Heart left ventricle (tissue), 16 donors: ENCODE measurements at places on chromosomes 1 and 21. TPM values are rescaled to one million over a fixed set of nuclear protein-coding genes. Genes with fewer than 3 reads are reported as not detected.

Gene HCN3
- polyA plus RNA-seq: 1.4 TPM

Gene S100B
- 6.4 TPM for polyA plus RNA-seq

Gene PIK3CD
- 2.0 TPM for polyA plus RNA-seq

Gene IFNAR1
- 35.9 TPM for polyA plus RNA-seq

Gene CTSK
- polyA plus RNA-seq: 2.4 TPM

GRCh38 chr1:219383281-219383680, 209.6 kb downstream of the LYPLAL1 start:
- no peak for DNase-seq

DNA sequence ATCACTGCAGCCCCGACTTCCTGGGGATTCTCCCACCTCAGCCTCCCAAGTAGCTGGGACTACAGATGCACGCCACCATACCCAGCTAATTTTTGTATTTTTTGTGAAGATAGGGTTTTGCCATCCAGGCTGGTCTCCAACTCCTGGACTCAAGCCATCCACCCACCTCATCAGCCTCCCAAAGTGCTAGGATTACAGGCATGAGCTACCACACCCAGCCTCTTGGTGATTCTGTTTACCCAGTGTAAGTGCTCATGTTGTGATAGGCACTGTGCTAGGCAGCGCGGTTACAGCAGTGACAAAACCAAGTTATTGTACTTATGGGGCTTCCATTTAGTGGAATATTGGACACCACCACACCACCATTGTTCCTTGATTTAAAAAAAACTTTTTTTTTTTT, 9.7 kb upstream of the STX12 start:
- no peak for DNase-seq

- DNase-seq: peak; percentile 32
These were observed 14.9 kb upstream of the CENPS start for GRCh38 chr1:10415211-10415930.

DNA sequence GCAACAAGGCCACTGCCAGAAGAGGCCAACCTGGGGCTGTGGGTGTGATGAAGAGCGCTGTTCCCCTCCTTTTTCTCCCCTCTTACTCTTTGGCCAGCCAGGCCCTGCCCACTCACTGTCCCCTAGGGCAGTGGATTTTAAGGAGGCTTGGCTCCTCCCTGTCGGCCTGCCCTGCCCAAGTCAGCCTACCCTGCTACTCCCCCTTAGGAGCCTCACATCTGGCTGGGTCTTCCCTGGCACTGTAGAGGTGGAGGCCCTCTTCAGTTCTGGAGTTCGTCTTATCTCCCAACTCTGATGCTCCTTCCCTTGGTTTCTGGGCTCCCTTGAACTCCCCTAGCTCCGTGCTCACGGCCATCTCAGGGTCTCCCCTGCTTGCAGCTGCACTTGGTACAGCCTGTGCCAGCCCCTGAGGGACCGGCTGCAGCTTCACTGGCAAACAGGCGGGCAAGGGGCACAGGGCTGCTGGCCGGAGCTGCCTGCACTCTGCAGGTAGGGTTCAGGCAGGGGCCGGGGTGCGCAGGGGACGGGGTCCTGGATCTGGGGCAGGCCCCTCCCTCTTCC, 4.0 kb downstream of the AMPD2 start:
- no peak for DNase-seq

DNA sequence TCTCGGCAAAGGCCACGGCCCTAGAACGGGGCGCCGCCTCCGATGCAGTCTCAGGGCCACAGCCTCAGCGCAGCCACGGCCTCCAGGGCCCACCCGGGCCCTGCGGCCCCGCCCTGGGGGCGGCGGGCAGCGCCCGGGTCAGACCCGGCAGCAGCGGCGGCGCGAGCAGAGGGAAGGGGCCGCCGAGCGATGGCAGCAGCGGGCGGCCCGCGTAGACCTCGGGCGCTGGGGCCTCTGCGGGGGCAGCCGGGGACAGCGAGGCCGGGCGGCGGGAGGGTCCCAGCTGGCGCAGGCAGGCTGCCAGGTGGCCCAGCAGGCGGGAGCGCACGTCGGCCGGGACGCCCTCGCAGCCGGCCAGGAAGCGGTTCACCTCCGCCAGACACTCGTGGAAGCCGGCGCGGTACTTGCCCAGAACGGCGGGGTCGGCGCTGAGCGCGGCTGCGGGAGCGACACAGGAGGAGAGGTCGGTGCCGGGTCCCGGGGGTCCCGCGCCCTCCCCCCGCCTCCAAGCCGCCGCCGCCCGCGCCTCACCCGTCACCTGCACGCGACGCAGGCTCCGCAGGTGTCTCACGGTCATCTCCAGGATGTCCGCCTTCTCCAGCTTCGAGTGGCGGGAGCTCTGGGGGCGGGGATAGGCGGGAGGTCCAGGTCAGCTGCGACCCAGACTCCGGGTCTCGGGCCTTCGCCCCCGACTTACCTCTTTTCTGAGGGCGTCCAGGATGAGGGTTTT, 737 bp downstream of the HES4 start:
- peak; percentile 41 for DNase-seq

- no peak for DNase-seq
These were observed 38.8 kb downstream of the TNR start for GRCh38 chr1:175704621-175705020.

DNA sequence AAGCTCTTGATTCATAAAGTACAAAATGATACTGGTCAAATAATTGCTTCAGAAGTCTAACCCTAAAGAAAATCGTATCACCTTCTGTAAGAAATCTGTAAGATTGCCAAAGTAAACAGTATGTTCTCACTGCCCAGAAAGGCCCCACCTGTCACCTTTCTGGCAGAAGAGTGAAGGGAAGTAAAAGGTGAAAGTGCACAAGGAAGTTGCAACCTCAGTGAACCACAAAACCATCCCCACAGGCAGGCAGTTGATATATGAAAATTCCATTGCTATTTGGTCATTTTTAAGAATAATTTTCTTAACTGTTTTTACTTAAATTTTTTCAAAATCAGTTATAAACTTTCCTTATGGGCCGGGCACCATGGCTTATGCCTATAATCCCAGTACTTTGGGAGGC, 48.5 kb upstream of the FBXO28 start:
- no peak for DNase-seq

GRCh38 chr1:8693107-8693506, 124.3 kb downstream of the RERE start:
- no peak for DNase-seq

- DNase-seq: no peak
These were observed 145.3 kb upstream of the COL6A1 start for GRCh38 chr21:45836268-45836655.

- DNase-seq: no peak
These were observed 78.3 kb downstream of the ATP1B1 start for GRCh38 chr1:169184812-169185211.

- DNase-seq: no peak
These were observed 44.6 kb upstream of the SIM2 start for GRCh38 chr21:36654324-36654723.

GRCh38 chr1:214990619-214991018, 91.9 kb upstream of the KCNK2 start:
- DNase-seq: no peak

DNA sequence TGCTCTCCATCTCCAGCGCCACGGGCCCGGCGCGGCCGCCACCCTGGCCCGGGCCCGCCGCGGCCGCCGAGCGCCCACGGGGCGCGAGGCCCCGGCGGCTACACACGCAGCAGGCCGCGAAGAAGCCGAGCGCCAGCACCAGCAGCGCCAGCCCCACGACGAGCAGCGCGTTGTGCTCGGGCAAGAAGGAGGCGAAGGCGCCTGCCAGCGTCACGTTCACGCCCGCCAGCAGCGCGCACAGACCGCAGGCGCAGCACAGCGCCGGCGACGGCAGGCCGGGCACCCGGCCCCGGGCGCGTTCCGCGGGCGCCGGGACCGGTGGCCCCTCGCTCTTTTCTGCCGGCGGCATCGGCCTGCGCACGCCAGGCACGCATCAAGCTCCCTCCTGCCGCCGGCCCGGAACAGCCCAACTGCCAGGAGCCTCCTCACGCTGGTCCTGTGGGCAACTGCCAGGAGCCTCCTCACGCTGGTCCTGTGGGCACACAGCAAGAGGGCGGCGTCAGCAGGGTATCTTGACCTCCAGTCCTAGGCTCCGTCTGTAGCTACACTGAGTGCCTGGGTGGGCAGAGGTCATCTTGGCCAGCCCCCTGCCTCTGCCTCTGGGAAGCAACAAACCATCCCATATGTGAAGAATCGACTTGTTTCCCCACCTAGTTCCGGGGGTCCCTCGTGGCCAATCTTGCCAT, 18.1 kb downstream of the KNCN start:
- DNase-seq: no peak

DNA sequence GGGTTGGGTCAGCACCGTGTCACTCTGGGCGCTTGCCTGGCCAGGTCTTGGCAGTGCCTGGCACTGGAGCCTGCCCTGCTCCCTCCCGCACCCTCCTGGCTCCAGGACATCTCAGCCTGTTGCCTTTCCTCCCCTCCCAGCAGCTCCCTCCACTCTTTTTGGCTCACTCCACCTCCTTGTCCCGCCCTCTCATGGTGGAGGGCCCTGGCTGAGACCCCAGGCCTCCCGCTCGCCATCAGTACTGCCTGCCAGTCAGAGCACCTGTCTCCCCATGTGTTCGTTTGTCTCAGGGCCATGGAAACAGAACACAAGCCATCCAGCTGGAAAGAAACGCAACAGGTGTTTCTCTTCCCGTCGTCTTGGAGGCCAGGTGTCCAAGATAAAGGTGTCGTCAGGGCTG, 61.0 kb downstream of the B3GALT5 start:
- no peak for DNase-seq

DNA sequence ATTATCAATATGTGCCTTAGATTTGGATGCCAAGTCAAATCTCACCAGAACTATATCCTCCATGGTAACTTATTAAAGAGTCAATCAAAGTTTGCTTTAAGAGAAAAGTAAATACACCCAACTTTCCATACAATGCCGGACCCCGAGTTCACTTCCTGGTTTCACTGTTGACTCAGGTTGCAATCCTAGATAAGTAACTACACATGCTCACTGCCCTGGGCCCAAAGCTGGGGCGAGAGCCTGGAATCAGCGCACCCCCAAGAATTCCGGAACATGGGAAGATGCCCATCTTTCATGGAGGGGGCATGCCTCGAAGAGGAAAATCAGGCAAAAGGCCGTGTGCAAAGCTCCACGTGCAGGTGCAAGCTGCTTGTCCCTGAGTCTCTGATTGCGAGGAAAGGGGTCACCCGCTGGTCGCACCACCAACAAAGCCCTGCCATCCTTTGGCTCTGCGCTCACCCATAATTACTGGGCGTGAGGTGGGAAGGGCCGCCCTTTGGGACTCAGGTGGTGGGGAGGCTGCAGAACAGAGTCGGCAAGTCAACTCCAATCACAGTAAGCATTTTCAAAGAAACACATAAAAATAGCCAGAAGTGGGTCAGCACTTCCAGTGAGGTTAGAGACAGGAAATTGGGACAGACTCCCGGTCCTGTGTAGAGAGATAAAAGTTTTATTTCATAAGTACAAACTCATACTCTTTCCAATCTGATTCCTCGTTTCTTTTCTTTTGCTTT, 167.7 kb downstream of the TOMM20 start:
- no peak for DNase-seq

GRCh38 chr1:219576931-219577730, 35.8 kb downstream of the ZC3H11B start:
- DNase-seq: no peak

GRCh38 chr1:45924736-45925135, 121.3 kb downstream of the MAST2 start:
- DNase-seq: no peak

- no peak for DNase-seq
These were observed 32.7 kb downstream of the MRPS6 start for GRCh38 chr21:34105947-34106541.

DNA sequence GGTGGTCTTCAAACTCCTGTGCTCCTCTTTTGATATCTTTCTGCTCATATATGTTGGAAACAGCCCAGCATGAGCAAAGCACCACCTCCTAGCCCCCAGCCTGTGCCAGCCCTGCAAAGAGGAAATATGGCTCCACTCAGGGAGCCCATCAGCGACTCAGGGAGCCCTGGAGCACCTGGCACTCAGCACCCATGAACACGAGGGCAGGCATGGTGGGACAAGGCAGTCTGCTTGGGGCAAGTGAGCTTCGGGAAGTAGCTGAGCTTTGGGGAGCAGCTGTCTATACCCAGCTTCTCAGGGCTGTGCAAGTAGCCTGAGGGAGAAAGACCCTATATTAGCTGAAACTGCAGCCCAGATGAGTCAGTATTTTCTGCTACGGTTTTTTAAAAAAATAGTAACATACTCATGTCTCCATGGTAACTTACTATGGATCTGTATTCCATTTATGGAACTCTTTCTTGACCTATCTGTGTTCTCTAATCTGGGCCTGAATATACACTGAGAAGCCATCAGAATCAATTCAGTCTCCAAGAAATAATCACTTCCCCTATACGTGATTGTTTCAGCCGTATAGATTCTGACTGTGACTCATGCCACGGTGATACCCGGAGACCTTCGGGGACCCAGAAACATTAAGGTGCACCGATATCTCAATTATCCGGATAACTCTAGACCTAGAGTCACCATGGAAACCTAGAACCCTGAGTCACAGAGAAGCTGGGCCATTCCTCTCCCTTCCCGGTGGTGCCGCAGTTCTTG, 1.5 kb upstream of the ETS2 start:
- no peak for DNase-seq

DNA sequence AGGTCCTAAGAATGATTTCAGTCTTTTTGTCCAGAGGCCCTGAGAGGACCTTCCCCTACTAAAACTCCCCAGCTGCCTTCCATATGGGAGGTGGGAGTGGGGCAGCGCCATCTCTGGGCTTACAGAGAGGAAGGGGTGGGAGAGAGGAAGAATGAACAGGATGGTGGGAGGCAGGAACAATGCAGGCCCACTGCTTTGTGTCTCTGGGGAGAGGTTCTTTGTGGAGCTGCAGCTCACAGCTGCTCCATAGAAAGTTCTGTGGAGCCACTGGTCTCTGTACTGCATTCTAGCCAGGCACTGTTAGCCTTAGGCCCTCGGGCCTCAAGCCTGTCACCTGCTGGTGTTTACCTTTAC, 43.6 kb upstream of the A3GALT2 start:
- DNase-seq: no peak

GRCh38 chr1:44811234-44811633, 2.9 kb downstream of the BTBD19 start:
- no peak for DNase-seq

- peak; percentile 67 for DNase-seq
These were observed 10.8 kb downstream of the DPT start for GRCh38 chr1:168717906-168718891.

DNA sequence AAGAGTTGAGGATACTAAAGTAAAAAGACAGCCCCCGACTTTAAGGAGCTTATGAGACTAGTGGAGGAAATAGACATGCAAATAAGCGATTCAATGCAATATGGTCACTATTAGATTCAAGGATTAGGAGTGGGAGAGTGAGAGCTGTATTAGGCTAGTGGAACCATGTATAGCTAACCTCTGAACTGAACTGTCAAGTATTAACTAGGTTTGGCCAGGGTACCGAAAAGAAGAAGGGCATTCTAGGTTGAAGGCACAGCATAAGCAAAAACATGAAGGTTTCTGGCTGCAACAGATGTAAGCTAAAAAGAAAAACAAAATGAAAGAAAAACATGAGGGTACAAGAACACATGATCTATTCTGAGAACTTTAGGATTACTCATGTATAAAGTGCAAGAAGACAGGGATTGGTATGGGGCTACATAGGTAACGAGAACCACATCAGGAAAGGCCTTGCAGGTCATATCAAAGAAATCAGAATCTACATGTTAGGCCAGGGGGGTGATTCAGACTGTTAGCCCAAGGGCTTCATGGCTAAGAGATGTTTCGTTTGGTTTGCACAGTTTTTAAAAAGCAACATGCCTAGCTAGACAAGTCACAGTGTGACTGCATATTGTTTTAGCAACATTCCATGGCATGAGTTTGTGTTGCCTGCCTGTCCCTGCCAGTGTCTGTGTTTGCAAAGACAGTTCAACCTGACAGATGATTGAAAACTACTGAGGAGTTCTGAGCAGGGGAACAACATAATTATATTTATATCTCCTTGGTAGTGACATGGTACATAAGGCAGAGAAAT, 54.4 kb upstream of the HAO2 start:
- DNase-seq: no peak

GRCh38 chr1:27504588-27505419, 14.8 kb upstream of the WASF2 start:
- peak; percentile 91 for DNase-seq
